ENCODE measurements at places on chromosomes 3 and 15.

- DNase-seq, result no peak
Measured at GRCh38 chr3:36525115-36525801, 145.0 kb downstream of the STAC start.

- DNase-seq, result no peak
Measured at GRCh38 chr3:141648055-141648910, 89.8 kb upstream of the RNF7 start.

GRCh38 chr3:94647131-94647530 lies 584.3 kb downstream of the NSUN3 start:
- DNase-seq, result no peak

GRCh38 chr3:194664857-194665256 lies 7.1 kb downstream of the LSG1 start:
- DNase-seq, result no peak

All from tibial nerve (tissue), 4 donors.